Hematopoietic multipotent progenitor cell treated with erythropoietin and hydrocortisone succinate and interleukin-3 and kit ligand, for 15 days (in vitro differentiated cells): ENCODE measurements at places on chromosomes 7 and 10.

GRCh38 chr7:100773491-100773890 is 40.1 kb downstream of the ZAN start:
- no peak for DNase-seq

DNA sequence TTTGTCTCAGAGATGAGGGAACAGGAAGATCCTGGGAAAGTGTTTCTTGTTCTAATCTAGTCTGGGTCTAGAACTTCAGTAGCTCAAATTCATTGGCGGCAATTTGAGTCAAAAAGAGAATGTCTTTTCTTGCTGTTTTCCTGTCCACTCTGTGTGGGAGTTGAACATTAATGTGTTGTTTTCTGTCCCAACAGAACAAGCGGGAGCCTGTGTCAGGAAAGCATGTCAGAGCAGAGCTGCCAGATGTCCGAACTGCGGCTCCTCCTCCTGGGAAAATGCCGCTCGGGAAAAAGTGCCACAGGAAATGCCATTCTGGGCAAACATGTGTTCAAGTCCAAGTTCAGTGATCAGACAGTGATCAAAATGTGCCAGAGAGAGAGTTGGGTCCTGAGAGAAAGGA is 16.0 kb downstream of the GIMAP8 start:
- DNase-seq, result no peak

DNA sequence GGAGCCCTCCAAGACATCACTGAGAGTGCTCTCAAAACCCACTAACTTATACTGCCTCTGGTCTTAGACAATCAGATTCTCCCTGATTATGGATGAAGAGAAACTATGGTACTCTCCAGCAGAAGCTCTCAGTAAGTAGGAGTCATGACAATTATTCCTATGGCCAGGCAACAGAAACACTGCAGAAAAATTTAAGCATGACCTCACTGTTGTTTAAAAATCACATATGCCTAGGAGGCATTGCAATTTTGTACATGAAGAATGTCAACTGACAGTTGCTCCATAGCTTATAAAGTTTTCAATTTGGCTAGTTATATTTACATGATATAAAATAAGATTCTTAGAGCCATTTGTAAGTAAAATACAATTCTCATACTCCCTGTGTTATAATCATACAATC is 105.9 kb upstream of the LSM8 start:
- DNase-seq, result no peak

- no peak for DNase-seq
These were observed 96.4 kb upstream of the CACNA2D1 start for GRCh38 chr7:82539969-82540368.

DNA sequence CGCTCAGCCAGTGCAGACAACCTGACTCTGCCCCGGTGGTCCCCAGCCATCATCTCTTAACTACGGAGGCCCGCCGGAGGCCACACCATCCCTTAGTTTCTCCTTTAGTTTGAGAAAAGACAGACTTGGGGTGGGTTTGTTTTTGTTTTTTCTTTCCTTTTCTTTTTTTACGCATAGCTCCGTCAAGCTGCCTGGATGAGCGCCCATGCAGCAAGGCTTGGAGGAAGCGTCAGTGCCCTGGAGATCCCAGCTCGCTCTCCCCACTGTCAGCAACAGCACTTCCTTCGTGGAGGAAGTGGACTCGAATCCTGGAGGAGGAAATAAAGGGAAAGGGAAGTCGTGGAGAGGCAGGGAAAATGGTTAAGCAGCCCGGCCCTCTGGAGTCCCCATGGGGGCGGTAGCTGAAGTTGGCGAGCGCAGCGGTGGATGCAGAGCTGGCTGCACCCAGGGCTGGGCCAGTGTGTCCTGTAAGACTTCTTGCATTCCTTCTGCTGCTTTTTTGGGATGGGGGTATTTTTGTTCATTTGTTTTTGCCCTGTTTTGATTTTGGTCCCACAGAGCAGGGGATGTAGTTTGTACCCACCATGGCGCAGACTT is 35.9 kb upstream of the GJD4 start:
- DNase-seq, result no peak

DNA sequence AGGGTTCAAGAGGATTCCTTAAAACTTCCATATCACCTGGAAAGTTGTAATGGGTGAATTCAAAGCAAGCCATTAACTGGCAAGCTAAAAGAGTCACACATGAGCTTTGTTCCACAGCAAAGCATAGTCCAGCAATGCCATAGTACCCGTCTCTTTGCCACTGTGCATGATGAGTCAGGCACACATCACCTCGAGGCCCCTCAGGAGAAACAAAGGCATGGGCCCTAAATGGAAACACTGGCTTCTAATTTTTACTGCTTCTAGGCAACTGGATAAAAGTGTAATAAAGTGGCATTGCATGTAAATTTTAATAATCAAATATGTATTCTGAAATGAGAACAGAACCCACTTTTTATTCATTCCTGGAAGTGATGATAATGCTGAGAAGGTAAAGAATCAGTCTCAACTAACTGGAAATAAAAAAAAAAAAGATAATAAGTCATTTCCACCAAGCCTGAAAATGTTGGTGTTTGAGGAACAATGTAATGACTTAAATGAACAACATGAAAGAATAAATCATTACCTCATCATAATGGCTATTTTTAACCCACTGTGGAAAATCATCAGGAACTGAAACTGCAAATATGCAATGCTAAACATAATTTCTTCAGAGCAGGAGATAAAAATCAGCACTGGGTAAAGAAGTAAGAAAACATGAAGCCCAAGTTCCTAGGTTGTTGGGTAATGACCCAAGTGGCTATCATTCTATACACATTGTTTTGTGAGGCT is 104.9 kb downstream of the CDK6 start:
- no peak for DNase-seq

DNA sequence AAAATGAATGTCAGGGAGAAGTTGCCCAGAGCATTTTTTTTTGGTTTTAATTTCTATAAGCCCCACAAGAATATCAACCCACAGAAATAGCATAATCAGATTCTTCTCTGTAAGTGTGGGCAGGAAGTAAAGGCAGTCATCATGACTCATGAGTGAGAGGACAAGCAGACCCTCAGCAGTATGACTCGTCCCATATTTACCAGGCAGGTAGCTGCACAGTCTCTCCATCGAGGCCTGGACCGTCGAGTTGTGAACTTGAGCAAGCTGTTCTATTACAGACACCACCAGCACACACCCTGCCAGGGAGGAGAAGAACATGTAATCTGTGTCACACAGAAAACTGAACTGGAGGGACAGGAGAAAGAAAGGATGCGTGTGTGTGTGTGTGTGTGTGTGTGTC is 37.8 kb downstream of the AOAH start:
- no peak for DNase-seq

GRCh38 chr10:76036962-76037361 is 605.5 kb downstream of the LRMDA start:
- no peak for DNase-seq

GRCh38 chr7:47088329-47089067 is 493.4 kb downstream of the TNS3 start:
- peak; percentile 28 for DNase-seq
